Activated CD4-positive, CD25-positive, alpha-beta regulatory T cell (primary cell): ENCODE measurements at places on chromosomes 11 and 22.

- DNase-seq, result no peak
Measured at GRCh38 chr11:105821781-105822180, 200.3 kb downstream of the MSANTD4 start.

GRCh38 chr11:8092587-8093424 lies 11.8 kb downstream of the TUB start:
- DNase-seq, result no peak

DNA sequence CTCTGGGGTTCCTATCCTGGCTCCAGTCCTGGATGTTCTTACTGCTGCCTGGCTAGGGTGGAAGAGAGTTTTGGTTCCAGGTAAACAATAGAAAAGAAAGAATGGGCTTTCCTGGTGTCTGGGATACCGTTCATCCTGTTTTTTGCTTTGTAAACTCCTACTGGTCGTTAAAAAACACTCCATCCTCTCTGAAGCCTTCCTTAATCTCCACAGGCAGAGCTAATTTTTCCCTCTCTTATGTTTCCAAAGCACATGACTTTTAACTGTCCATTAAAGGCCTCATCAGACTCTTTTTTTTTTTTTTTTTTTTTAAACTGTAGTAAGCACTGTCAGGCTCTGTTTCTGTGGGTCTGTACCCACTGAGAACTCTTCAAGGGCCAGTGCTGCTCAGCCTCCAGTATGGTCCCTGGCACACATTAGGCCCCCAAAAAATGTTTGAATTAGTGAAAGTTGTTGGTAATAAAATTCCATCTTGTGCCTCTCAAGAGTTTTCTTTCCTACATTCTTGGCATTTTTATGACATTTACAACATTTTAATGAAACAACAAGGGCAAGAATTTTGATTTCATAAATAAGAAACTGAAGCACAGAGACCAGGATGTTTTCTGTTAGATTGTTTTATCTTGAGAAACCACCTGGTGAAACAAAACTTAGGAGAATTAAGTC lies 104.2 kb downstream of the TEAD1 start:
- DNase-seq, result no peak

DNA sequence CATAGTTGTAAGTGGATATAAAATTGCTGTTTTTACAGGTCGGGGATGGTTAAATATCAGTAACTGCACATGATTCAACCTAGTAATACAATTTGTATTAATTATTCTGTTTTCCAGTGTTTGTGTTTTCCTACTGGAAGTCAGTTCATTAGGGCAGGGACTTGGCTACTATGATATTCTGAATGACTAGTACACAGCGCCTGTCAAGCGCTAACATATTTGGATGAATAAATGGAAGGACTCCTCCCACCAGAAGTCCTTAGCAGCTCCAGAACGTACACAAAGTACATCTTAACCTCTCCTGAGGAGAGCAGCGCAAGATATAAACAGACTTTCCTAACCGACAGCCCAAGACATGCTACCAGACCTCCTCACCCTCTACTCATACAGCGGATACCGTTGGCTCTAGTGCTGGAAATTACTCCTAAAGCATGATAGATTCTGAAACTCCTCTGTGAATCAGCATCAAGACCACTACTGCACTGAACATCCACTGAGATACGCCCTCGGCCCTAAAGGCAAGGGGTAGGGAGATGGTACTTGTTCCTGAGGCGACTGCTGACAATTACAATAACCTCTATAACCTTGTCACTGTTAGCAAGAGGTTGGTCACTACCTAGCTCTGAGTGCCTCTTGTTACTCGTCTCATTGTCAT lies 79.1 kb downstream of the RDX start:
- no peak for DNase-seq

GRCh38 chr11:96817482-96818399 lies 427.9 kb downstream of the JRKL start:
- DNase-seq, result no peak

DNA sequence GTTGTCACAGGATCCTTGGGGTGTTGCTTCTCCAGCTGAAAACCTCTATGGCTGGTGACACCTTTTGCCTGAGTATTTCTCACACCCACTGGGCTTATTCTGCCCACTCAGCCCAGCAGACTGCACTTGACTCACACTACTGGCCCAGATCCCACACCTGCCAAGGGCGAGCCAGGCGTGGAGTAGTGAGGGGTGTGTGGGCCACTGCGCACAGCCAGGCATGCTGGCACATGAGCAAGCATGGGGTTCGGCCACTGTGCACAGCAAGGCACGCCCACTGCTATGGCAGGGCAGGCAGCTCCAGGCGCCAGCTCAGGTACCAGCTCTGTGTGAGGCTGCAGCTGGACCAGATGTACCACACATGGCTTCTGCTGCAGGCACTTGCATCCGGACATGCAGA lies 116.5 kb upstream of the MTNR1B start:
- DNase-seq, result no peak

GRCh38 chr11:106461148-106461691 lies 383.8 kb downstream of the AASDHPPT start:
- DNase-seq, result no peak

DNA sequence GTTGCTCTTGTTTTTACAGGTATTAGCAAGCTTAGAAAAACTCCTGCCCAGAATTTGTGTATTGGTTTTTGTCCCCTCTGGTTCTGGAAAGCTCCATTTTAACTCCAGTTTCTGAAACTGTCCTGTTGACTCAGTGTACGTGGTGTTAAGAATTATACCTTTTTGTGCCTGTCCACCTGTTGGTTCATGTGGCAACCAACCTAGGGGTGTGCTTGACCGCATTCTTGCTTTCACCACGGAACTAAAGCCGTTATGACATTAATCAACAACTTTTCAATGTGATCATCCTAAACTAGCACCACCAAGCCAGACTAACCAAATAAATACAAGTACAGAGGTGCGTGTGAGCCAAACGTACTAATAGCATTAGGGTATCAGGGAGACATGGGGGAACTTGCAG lies 56.0 kb upstream of the PTH start:
- no peak for DNase-seq

- DNase-seq, result no peak
Measured at GRCh38 chr11:47599902-47600301, 5.7 kb upstream of the C1QTNF4 start.

DNA sequence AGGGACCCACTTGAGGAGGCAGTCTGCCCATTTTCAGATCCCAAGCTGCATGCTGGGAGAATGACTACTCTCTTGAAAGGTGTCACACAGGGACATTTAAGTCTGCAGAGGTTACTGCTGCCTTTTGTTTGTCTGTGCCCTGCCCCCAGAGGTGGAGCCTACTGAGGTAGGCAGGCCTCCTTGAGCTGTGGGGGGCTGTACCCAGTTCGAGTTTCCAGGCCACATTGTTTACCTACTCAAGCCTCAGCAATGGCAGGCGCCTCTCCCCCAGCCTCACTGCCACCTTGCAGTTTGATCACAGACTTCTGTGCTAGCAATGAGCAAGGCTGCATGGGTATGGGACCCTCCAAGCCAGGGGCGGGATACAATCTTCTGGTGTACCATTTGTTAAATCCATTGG lies 126.0 kb downstream of the OR4A5 start:
- DNase-seq, result no peak

DNA sequence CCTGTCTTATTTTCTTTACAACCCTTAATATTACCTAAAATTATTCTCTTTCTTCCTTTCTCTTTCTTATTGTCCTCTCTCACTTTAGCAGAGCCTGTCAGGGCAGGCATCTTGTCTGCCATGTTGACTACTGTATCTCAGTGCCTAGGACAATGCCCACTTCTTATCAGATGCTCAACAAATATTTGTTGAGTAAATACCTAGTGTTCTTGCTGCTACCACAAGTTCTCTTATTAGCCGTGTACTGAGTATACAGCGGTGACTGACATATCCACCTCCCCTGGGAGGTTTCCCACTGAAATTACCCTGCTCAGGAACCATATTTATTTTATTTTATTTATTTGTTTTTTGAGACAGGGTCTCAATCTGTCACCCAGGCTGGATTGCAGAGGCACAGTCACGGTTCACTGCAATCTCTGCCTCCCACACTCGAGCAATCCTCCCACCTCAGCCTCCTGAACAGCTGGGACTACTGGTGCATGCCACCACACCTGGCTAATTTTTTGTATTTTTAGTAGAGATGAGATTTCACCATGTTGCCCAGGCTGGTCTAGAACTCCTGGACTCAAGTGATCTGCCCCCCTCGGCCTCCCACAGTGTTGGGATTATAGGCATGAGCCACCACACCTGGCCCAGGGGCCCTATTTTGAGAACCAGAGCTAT lies 6.7 kb downstream of the HPX start:
- DNase-seq, result no peak

DNA sequence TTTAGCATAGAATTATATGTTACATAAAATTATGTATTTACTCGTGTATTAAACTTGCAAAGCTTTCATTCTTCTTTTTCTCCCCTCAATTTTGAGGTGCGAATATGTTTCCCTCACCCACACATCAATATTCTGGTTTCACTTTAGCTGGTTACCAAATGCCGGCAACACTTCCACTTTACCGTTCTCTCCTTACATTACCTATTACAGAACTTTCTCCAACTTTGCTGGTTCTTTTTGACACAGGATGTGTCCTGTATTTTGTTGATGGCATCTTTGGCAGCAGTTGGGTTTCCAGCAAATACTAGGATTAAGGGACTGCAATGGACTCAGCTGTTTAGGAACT lies 84.9 kb downstream of the PRR5L start:
- no peak for DNase-seq

DNA sequence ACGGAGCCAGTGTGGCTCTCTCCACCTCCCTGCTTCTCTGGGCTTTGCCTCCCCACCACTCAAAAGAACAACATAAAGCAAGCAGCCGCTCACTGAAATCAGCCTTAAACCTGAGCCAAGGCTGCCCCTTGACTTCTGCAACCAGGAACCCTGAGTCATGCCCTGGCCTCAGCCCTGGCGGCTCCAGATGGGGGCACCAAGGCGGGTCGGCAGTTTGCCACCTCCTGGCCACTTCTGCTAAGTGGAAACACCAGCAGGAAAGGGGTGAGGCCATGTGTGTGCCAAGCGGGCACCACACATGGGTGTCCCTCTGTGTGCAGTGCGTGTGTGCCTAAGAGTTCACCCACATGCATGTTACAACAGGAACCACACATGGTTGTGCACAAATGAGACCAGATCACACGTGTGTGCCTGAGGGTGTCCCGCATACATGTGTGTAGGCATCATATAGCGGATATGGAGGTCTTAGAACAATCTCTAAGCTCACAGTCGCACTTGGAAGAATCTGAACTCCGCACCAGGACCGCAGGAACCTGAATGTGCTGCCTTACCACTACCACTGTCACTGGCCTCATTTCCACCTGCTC lies 221.2 kb downstream of the MN1 start:
- no peak for DNase-seq

DNA sequence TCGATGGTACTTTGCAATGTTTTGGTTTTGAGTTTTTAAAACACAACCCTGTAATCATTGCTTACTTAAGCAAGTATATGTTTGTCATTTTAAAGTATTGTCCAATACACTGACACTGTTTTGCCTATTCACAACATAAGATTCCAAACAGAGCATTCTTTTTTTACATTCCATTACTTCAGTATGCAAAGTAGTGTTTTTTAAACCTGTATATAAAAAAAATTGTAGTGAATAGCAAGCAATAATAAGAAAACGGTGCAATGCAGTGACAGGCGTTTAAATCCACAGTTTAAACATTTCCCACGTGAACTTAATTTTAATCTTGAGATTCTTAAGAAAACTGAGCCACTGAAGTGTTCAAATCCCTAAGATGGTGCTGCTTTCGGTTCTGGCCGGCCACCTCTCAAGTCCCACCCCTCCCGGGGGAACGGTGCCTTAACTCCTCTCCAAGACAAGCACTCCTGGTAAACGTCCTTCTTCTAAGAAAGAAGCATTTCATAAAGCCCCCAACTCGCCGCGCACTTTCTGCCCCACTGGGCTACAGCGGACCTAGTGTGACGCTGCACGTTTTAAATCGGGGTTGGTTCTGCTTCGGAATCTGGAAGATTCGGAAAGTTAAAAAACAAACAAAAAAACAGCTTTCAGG lies 2.9 kb downstream of the PGR start:
- DNase-seq, result no peak

- DNase-seq, result no peak
Measured at GRCh38 chr11:130469181-130469580, 20.7 kb downstream of the ADAMTS15 start.

GRCh38 chr11:38543986-38544385 lies 1946.0 kb upstream of the RAG2 start:
- no peak for DNase-seq

DNA sequence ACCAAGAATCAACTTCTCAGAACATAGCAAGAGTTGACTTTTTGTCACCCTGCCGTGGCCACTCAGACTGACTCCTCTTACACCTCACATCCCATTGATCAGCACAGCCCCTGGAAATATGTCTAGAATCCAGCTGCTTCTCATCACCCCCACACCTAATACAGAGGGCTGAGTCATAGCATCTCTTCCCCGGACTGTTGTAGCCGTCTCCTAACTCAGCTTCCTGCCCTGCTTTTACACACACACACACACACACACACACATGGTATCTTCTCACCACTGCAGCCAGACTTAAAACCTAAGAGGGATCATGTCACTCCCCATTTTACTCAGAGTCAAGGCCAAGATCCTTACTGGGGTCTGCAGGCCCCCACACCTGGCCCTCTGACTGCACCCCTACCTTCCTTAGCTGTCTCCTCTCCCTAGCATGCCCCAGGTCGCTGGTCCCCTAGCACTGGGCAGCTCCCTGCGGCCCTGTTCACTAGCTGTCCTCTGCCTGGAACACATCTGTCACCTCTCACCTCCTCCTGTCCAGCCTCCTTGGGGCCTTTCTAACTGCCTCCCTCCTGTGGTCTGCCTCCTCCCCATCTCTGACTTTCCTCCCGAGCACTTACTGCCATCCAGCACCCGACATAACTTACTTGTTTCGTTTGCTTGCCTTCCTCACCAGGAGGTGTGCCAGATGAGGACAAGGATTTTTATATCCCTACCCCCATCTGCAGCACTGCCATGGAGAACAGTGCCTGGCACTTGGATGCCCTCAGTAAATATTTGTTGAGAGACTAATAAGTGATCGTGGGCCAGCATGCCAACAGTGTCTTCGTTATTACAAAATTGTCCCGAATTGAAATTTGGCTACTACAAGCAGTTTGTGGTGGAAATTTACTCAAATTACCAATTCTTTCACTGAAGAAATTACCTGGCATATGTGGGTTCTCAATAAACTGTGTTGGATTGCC lies 61.9 kb downstream of the BMAL1 start:
- DNase-seq, result no peak

GRCh38 chr11:15913261-15913660 lies 443.1 kb downstream of the SOX6 start:
- DNase-seq, result no peak

GRCh38 chr11:44046182-44046581 lies 1.6 kb upstream of the ACCSL start:
- DNase-seq, result no peak

DNA sequence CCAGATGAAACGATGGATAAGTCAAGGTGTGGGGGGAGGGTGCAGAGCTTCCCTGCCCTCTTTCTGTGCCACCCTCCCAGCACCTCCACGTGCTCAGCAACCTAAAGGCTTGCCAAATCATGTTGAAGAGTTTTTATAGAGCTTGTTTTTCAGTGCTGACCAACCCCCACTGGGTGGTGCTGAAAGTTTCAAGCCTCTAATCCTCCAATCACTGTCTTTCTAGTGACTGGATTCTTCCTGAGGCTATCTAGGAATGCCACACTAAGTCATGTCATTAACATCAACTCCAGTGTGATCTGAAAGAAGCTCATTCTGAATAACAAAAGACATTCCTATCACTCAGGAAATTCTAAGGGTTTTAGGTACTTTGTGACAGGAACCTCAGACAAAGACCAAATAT lies 382.6 kb downstream of the DYNC2H1 start:
- DNase-seq, result no peak
